ENCODE measurements at places on chromosomes 4 and X.

DNA sequence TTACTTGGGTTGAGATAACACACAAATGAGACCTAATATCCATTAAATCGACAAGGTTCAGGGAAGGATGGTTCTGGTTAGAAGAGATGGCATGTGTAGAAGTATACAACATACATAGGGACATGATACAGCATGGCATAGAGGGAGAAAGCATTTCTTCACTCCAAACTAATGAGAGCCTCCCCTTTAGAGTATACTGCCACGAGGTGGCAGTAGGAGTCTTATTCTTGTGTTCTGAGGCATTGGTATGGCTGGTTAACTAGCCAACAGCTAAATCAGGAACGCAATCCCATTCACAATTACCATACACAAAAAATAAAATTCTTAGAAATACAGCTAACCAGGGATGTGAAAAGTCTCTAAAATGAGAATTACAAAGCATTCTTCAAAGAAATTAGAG is 29.1 kb upstream of the TRO start:
- DNase-seq, result peak; percentile 12

DNA sequence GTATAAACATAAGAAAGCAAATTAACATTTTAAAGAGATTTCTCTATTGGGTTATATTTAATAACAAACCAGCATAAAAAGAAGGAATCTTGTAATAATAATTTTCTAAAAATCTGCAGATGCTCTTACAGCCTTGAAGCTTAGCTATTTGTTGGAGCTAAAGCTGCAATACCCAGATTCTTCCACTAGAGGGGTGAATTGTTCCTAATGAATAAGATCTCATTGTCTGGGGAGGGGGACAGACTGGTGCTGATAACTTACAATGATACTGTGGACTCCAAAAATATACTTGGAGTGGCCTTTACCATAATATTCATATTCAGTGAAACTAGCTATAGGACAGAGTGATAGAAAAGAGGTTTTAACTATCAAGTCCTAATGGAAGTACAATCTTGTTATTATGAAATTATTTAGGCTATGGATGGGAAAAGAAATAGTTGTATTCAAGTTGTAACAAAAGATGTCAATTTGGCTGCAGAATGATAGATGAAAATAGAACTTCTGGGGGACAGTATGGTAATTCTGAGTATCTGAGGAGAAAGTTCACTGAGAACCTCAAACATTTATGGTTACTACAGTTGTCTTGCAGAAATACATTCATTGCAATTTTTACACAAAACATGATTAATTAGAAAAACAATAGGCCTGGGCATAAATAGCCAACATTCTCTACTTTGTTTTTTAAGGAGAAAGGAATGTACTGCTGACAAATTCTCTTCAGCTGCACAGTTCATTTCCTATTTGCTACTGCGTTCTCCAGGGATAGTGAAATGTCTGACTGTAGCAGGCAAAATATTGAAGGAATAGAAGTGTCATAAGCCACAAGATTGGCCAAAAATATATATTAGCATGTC is 443.3 kb downstream of the GBA3 start:
- DNase-seq, result no peak

- no peak for DNase-seq
Observed at GRCh38 chr4:182923366-182923765, 6.2 kb upstream of the DCTD start.

- DNase-seq, result no peak
Observed at GRCh38 chrX:105116486-105116885, 104.0 kb downstream of the TEX13A start.

GRCh38 chr4:9906996-9907395 is 114.3 kb downstream of the SLC2A9 start:
- DNase-seq, result no peak

GRCh38 chr4:60134099-60134498 is 1066.0 kb upstream of the ADGRL3 start:
- no peak for DNase-seq

- no peak for DNase-seq
Observed at GRCh38 chr4:105496899-105497298, 23.0 kb upstream of the PPA2 start.

GRCh38 chr4:112732142-112732541 is 95.2 kb downstream of the LARP7 start:
- no peak for DNase-seq

- DNase-seq, result peak; percentile 60
Observed at GRCh38 chr4:108172753-108173598, 4.2 kb upstream of the LEF1 start.

DNA sequence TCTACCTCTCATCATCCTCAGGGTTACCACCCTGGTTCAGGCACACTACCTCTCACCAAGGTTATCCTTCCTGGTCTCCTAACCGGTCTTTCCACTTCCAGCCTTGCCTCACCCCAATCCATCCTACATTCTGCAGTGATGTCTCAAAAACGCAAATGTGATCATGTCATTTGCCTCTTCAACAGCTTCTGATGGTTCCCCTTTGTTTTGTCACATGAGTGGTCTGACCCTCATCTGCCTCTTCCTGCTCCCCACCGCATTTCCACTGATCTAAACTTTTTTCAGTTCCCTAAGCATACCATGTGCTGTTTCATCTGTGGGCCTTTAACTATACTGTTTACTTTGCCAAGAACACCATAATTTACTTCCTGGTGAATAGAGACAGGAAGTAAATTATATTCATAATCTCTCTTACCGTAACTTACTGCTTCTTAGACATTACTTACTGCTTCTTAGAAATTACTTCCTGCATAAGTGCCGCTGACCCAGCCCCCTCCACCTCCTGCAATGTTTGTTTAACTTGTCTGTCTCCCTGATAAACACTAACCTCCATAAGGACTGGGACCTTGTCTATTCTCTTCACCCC is 27.1 kb upstream of the NSUN7 start:
- DNase-seq, result no peak

GRCh38 chrX:10282490-10282889 is 125.7 kb downstream of the CLCN4 start:
- no peak for DNase-seq

DNA sequence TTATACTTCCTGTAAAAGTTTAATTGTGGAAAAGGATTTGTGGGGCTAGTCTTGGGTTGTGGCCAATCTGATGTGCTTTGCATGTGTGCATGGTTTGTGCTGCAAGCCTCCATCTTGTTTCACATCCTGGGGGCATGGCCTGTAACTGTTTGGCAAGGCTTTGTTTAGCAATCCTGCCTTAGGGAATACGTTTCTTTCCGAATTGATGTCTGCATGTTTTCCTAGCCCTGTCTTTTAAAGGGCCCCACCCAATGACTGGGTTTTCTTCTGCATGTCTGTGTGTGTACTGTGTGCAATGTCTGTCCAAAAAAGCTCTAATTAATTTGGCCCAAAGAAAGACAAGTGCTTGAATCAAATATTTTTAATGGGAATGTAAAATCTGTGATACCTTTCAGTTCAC is 74.6 kb upstream of the MID1IP1 start:
- no peak for DNase-seq

DNA sequence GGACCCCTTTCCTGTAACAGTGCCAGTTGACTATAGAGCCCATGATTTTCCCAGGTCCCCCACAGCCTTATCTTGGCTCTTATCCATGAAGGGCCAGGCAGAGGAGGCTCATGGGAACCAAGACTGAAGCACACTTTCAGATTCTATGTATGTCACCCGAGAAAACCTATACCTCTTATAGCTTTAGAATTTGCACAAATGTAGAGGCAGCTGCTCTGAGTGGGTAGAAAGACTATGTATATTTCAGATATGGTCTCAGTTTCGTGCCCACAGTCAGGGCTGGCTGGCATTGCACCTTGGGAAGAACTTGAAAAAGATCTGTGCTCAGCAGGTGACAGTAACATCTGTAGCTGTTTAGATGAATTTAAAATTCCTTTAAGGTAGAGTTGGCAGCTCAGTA is 8.3 kb upstream of the LNX1 start:
- DNase-seq, result no peak

DNA sequence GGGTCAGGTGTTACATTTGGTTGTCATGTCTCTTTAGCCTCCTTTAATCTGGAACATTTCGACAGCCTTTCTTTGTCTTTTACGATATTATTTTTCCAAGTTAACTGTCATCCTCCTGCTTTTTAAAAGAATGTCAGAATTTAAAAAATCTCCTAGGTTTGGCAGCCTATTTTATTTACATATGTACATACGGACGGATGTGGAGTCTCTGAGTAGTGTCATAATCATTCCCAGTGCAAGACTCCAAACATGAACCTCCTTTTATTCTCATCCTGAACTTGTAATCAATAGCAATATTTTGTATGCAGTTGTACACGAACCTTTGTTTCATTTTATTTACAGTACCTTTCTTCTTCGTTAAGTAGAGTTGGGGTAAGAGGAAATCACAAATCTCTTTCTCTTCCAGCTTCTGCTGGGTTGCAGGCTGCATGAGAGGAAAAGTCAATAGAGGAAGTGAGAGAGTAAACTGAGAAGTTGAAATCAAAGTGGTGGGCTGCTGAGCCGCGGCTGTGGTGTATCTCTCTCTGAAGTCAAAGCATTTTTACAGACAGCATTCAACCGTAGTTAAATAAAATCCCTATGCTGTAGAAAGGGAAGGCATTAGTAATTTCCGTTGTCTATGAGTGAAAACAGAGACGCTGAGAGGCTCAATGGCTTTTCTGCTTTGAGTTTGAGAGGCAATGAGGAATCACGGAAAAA is 53.9 kb upstream of the RPS6KA3 start:
- DNase-seq, result no peak

- DNase-seq, result no peak
Observed at GRCh38 chr4:108351791-108352190, 183.1 kb upstream of the LEF1 start.

DNA sequence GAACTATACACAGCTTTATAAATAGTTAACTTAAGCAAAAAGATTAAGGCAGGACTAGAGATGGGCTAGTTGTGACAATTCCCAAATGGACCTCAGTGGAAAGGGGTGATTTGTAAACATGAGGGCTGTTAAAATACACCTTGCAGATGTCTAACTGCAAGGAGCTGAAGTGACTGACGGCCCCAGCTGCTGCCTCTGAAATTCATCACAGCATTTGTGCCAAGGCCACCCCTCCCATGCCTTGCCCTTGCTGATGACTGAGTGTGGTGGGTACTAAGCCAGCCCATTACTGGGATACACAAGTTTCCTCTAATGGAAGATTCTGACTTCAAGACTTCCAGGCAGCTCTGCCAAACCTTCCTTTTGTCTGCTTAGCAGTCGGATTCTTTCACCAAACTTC is 23.7 kb upstream of the EGFL6 start:
- DNase-seq, result no peak

DNA sequence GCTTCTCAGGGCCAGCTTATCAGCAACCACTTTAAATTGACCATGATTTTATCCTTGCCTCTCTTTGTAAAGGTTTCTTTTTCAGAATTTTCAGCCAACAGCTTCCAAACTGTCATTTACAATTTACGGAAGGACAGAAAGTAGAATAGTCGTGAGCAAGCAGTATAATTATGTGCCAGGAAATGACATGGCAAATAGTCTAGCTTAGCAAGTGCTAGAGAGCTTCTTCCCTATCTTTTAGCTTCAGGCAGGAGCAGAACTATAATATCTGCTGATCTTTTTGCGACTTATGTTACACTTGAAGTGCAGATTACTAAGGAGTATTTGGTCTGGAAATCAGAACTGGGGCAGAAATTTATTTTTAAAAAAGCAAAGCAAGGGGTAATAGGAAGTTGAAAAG is 123.0 kb upstream of the AP1S2 start:
- no peak for DNase-seq

GRCh38 chrX:6990552-6991193 is 156.8 kb upstream of the STS start:
- no peak for DNase-seq

- DNase-seq, result no peak
Observed at GRCh38 chrX:8390771-8391170, 73.9 kb upstream of the VCX3B start.

GRCh38 chrX:120144178-120144844 is 14.1 kb upstream of the RHOXF2 start:
- no peak for DNase-seq

- DNase-seq, result no peak
Observed at GRCh38 chr4:182404376-182404775, 161.2 kb downstream of the TENM3 start.

DNA sequence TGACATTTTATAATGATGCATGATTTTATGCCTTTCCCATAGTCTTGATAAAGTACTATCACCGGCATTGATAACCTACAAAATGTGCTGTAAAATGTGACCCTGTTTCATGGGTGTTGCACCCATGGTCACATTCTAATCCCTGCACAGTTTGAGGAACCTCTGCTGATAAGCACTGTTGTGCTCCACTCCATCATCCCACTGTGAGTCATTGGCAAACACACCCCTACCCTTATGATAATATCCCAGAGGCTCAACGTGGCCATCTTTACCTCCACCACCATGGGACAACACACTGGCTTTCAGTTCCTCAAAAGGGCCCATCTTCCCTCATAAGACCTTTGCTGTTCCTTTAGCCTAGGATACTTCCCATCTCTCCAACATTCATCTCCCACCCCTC is 32.0 kb upstream of the SGMS2 start:
- no peak for DNase-seq

- DNase-seq, result no peak
Observed at GRCh38 chrX:80766916-80767315, 42.8 kb downstream of the BRWD3 start.

GRCh38 chrX:47843363-47843762 is 6.7 kb downstream of the ZNF81 start:
- DNase-seq, result no peak

GRCh38 chr4:149987330-149988086 is 90.7 kb upstream of the DCLK2 start:
- DNase-seq, result no peak

DNA sequence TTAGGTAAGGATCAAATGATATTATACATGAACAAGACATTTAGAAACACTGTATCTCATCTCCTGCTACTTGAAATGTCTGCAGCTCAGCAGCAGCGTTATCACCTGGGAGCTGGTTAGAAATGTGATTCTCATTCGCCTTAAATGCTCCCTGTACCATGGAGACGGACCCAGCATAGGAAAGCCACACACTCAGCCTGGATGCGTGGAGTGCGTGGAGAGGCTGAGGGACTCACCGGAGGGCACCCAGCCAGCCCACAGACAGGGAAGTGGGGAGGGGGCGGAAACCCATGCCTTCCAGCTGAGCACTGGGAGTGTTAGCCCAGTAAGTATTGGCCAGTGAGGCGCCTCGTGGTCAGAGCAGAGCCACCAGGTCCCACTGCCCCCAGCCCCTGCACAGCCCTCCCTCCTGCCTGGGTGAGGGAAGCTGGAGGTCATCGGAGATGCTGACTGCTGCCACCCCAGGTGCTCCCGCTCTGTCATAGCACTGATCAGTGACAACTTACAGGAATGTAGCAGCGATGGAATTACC is 15.2 kb downstream of the SUPT20HL1 start:
- DNase-seq, result no peak

GRCh38 chr4:44760142-44760898 is 34.0 kb upstream of the GNPDA2 start:
- DNase-seq, result no peak

DNA sequence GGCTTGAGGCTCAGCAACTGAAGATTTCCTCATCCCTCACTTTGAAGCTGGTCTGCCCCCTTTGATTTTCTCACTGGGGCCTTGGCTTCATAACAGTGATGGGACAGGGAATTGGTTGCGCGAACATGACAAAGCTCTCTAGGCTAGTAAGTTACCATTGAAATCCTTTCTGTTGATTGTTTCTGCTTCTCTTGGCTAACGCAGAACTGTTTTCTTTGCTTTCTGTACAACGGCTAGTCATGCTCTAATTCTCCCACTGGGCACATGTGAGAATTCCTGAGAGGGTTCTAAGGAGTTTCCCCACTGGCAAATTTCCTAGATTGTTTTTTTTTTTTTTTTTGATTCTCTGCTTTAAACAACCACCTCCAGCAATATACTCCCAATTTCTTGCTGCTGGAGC is 738.6 kb downstream of the PCDH7 start:
- no peak for DNase-seq
